ENCODE measurements at places on chromosomes 13 and 19. TPM values are rescaled to one million over a fixed set of nuclear protein-coding genes. Genes with fewer than 3 reads are reported as not detected.
A peak's percentile ranks its signal among the peaks of the same experiment; 100 is the strongest.

GPR12 gene
- total RNA-seq = not detected

MIR17HG gene
- 3.9 TPM for total RNA-seq

CEACAM3 gene
- not detected for total RNA-seq

KIRREL2 gene
- total RNA-seq = not detected

DNA sequence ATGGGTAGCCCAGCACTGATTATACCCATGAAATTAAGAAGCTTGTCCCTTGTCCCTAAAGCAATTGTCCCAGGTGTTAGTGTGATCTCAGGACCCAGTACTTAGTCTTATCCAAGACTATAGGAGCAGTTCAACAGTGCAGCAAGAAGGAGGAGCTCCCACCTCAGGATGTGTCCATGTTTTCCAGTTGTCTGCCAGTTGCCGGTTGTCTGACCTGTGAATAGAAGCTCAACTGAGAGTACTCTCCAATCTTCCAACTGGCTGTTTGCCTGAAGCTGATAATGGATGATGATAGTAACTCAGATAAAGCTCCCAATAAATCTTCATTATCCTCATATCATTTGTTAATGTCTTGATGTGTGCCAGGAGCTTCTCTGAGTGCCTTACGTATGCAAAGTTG is 107.2 kb upstream of the HTR2A start:
- DNase-seq = peak; percentile 34

DNA sequence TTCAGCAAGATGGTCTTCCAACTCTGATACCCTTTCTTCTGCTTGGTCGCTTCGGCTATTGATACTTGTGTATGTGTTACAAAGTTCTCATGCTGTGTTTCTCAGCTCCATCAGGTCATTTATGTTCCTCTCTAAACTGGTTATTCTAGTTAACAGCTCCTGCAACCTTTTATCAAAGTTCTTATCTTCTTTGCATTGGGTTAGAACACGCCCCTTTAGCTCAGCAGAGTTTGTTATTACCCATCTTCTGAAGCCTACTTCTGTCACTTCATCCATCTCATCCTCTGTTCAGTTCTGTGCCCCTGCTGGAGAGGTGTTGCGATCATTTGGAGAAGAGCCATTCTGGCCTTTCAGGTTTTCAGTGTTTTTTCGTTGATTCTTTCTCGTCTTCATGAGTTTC is 18.7 kb downstream of the ACOD1 start:
- no peak for DNase-seq

- peak; percentile 78 for DNase-seq
Measured at GRCh38 chr19:13637664-13638063, 126.7 kb upstream of the MRI1 start.

DNA sequence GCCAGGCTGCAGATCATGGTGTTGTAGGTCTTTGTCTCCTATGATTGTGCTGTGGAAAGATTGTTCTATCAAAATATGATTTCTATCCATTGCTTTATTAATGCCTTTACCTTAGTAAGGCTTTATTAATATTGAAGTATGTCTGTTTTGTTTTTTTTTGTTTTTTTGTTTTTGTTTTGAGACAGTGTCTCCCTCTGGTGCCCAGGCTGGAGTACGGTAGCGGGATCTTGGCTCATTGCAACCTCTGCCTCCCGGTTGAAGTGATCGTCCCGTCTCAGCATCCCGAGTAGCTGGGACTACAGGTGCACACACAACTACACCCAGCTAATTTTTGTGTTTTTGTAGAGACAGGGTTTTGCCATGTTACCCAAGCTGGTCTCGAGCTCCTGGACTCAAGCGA is 7.7 kb downstream of the IRGC start:
- no peak for DNase-seq

GRCh38 chr19:39405958-39406655 is 540 bp upstream of the ZFP36 start:
- DNase-seq = no peak

GRCh38 chr19:7751157-7751783 is 3.9 kb upstream of the CD209 start:
- no peak for DNase-seq
